Left ventricle myocardium superior (tissue), 1 donor: ENCODE measurements at places on chromosomes 7 and 10.

DNA sequence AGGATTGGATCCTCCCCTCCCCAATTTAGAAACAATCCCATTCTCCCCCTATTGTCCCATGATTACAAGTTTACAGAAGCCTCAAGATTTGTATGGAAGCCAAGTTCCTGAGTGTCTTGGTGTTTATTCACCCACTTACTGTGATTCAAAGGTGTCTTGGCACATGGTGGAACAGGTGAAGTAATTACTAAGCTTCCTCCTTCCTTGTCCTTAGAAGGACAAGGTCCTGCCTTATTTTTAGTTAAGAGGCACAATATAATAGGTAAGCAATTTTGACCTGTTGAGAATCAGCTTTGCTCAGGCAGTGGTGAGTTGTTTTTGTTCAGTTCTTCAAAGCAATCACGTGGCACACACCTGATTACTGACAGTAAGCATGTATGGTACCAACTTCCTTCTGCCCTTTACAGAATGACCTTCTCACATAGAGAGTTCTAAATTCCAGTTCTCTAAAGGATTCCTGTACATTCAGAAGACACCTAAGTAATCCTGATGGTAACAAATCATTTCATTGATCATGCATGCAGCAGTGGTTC is 60.7 kb upstream of the SLC13A1 start:
- DNase-seq, result no peak

GRCh38 chr7:140519007-140519399 is 39.7 kb upstream of the MKRN1 start:
- DNase-seq, result no peak

DNA sequence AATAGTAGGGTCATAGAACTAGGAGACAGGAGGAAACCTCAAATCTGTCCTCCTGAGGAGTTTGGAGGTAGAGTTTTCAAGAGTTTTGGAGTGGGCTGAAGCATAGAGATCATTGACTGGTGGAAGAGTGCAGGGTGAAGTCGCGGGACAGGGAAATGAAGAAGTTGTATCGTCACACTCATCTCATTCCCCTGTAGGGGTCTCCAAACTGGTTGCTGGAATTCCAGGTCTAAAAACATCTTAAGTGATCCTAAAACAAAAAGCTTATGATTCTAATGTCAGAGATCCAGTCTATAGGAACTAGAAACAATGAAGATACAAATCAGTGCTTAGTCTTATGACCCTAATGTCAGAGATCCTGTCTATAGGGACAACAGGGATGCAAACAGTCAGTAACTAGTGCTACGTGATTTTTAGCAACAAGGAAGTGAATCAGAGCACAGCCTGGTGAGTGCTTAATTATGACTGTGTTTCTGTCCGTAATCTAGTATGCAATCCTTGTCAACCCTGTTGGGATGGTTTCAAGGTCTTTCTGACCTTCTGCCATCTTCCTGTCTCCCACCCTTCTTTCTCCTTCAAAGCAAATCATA is 139.4 kb downstream of the SKIDA1 start:
- DNase-seq, result no peak

- DNase-seq, result peak; percentile 76
Observed at GRCh38 chr7:6162331-6162620, 110.1 kb downstream of the CYTH3 start.

DNA sequence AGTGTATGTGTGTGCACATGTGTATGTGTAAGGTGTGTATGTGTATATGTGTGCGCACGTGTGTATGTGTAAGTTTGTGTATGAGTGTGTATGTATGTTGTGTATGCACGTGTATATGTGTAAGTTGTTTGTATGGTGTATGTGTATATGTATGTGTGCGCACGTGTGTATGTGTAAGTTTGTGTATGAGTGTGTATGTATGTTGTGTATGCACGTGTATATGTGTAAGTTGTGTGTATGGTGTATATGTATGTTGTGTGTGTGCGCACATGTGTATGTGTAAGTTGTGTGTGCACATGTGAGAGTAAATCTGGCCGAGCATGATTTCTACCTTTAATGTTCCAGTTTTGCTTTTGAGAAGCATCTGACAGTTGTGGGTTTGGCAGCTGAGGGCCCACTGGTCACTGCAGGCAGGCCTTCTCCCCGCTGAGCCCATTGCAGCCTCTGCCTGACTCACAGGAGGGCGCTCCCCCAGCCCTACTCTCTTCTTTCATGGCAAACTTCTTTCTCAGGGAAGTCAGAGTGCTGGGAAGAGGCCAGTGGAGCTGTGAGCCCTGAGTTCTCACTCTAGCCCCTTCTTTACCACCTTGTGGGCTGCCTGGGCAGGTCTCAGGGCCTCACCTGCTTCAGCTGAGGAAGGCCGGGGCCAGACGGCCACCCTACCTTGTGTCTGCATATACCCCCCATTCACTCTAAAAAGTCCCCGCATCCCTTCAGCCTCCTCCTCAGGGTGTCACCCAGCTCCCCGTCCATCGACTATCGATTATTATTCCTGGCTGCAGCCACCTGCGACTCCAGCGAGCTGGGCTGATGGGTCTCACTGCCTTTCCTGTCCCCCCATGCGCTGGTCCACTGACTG is 11.2 kb downstream of the WDR86 start:
- DNase-seq, result no peak

GRCh38 chr10:50892467-50892866 is 7.0 kb upstream of the A1CF start:
- no peak for DNase-seq

DNA sequence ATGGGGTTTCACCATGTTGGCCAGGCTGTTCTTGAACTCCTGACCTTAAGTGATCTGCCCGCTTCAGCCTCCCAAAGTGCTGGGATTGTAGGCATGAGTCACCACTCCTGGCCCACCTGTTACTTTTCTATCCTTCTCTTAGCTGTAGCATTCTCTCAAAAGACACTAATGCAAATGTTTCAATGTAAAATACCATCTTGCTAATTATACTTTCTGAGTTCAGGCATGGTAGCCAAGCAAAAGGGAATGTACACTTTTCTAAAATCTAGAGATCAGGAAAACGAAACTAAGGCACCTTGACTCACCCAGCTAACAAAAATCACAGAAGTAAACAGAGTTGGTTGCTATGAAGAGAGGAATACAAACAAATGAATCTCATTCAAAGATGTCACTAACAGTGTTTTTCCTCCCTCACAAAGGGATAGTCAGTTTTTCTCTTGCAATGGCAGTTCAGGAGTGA is 401.0 kb upstream of the NRP1 start:
- DNase-seq, result no peak

DNA sequence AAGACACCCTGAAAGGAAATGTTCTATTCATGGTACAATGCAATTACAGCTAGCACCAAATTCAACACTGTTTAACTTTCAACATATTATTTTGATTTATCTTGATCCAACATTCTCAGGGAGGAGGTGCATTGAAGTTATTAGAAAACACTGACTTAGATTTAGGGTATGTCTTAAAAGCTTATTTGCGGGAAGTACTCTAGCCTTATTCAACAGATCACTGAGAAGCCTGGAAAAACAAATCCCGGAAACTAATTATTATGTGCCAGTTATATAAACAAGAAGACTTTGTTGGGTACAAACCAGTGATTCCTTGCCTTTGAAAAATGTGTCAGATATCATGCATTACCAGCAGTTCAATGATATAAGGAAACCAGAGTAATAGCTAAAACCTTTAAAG is 160.1 kb downstream of the CFTR start:
- no peak for DNase-seq

DNA sequence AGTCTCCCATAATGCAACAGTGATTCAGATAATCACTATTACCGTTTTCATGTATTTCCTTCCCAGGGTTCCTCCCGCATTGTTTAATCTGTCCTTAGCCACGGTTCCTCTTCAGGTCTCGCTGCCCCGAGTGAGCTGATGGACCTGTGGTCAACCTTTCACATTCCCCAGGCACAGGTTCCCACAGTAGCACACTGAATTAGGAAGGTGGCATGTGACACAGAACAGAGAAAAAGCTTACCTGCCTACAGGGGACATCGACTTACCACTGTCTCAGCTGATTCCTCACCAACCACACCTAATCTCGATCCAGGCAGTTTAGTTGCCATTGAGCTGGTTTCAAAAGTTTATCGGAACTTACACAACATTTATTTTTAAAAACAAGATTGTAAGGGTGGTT is 72.2 kb downstream of the MTURN start:
- DNase-seq, result no peak
